Midbrain (tissue), 1 donor: ENCODE measurements at places on chromosomes 7 and 10.

DNA sequence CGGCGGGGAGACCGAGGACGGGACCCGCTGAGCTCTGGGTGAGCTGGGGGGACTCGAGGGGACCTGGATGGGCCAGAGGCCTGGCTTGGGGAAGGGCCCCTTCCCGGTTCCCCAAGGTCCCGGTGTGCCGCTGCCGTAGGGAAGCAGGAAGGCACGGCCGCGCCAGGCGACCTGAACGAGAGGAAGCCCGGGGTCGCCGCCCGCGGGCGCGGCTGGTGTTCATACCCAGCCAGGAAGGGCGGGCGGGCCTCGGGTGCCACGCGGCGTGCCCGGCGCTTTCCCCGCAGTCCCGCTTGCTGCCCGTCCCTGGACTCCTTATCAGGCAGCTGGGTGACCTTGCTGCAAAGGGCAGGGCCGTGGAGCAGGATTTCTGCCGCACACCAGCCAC is 38.0 kb downstream of the ZNF777 start:
- no peak for DNase-seq

DNA sequence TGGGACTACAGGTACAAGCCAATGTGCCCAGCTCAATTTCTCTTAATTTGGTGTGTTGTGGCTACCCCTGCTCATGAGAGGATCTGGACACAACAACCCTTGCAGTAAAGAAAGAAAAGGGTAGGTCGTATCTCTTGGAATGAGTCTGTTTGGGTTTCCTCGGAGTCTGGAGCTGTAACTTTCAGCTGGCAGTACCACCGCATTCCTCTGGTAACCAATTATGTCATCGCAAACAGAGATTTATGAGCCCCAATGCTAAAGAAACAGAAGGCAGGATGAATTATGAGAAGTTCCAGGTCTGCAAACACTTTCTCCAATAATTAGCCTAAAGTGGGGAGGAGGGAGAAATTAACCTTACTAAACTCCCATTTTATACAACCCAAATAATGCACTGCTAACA is 186.6 kb upstream of the NRP1 start:
- DNase-seq = no peak

- DNase-seq = no peak
Measured at GRCh38 chr10:18364987-18365775, 225.0 kb downstream of the CACNB2 start.

- no peak for DNase-seq
Measured at GRCh38 chr7:30323006-30323355, 38.6 kb downstream of the ZNRF2 start.

- no peak for DNase-seq
Measured at GRCh38 chr7:94683066-94683465, 27.1 kb upstream of the SGCE start.

DNA sequence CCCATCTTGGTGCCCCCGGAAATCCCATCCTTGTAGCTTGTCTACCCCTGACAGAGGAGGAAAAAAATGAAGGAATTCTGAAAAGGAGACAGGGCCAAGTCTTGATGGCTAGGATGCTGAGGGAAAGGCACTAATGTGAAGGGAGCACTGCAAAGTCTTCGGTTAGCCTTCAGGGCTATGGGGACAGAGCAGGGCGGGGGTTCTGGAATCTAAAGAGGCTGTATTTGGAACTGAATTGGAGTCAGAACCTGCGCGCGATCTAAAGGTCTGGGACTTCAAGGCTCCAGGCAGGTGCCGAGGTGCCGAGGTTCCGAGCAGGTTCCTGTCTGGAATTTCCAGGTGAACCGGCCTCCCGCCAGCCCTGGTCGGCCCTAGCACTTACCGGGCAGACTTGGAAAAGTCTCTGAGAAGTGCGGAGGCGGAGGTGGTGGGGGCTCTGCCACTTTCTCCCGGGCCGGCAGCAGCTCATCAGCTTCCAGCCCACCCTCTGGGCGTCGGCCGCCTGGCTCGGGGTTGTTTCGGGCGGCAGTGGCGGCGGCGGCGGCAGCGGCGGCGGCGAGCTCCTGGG is 781 bp downstream of the GBX1 start:
- no peak for DNase-seq

- no peak for DNase-seq
Measured at GRCh38 chr7:41694495-41694894, 8.4 kb downstream of the INHBA start.

DNA sequence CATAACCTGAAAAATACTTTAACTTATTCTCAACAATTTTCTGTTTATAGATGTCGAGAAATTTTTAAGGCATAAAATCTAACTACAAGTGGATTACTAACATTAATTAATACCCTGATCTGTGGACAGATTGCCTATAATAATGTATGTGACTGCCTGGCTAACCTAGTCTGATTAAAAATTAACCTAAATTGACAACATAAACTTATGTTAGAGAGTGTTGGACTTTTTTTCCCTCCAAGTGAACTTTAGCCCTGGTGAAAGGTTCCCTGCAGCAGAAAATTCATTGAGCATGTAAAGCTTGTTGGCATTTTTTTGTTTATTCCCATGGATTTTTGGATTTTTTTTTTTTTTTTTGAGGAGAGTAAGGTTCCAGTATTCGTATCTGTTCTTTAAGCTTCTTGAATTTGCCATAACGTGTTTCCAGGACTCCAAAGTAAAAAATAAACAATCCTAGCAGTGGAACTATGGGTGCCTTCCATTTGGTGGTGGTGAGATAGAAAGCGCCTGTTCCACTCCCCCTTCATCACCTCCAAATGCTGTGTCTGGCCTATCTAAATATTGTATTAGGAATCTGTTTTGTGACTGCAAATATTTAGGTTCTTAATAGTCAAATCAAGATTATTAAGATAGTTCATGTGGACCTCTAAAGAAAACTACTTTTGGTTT is 36.1 kb downstream of the NET1 start:
- no peak for DNase-seq

DNA sequence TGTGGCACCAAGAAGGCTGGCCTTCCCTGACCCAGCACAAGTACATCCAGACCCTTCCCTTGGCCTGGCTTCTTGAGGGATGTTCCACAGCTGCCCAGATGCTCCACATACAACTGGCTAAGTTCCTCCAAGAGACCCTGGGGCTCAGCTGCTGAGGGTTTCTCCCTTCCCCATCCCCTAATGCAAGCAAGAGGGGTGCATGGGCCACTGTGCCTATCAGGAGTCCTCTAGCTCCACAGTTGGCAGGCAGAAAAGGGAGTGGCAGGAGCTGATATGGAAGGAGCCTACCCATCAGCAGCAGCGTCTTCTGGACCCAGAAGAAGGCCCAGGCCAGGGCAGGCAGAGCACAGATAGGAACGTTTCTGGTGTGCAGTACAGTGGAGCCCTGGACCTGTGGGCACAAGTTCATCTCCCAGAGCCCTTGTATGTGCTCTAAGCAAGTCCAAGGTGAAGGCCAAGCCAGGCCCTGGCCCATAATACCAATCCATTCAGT is 26.2 kb downstream of the VSIR start:
- no peak for DNase-seq

DNA sequence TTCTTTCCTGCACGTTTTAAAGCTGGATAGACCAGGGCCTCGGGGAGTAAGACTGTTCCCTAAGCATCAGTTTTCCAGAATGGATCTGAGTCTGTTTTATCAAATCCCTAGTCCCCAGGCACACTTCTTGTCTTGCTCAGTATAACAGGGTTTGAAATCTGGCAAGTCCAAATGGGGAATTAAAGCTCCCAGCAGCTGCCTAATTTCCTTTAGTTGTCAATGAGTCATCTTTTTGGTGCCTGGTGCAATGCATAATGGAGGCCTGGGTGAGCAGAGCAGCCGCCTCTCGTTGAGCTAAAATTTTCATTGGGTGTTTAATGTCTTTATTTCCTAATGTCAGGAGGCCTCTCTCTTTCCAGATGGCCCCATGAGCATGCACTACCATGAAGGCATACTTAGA is 87.9 kb downstream of the STRA8 start:
- no peak for DNase-seq

- DNase-seq = no peak
Measured at GRCh38 chr10:61100887-61101286, 156.9 kb upstream of the RHOBTB1 start.

- no peak for DNase-seq
Measured at GRCh38 chr10:113493195-113493594, 59.7 kb upstream of the HABP2 start.

- no peak for DNase-seq
Measured at GRCh38 chr7:144118341-144118740, 4.6 kb upstream of the OR2A14 start.

GRCh38 chr10:110460111-110460809 is 37.4 kb upstream of the DUSP5 start:
- no peak for DNase-seq

- DNase-seq = no peak
Measured at GRCh38 chr7:106777674-106778299, 87.3 kb upstream of the PIK3CG start.

DNA sequence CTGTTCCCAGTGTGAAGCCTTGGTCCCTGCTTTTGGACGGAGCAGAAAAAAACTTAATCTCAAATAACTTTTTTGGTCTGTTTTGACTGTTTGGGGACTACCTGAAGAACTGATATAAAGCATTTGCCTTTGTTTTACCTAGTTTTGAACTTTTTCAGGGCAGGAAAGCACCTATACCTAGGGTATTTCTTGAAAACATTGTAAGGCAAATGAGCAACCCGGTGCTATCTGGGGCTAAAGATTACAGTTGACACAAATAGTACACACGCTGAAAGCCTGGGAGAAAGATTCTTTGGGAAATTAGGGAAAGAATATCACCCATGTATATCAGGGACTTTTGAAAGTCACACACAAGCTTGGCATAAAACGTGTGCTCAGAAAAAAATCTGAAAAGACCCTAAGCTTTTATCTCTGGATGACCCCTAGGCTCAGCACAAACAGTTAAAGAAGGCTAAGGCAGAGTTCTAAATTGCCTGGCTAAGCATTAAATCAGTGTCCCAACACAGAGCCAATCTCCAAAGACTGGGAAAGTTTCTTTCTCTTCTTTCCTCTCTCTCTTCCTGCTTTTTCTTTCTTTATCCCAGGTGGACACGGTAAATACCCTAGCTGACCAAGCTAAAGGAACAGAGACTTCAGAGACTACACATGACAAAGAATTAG is 389.8 kb downstream of the SH2D4B start:
- DNase-seq = no peak
